ENCODE measurements at places on chromosomes 1 and 21.

GRCh38 chr1:42877380-42877779, 31.0 kb downstream of the ZNF691 start:
- H3K27me3 ChIP-seq: peaks cover 3% of the 10 kb centered on the region
- no peak overlapping the region for H3K4me3 ChIP-seq
- no peaks in the 10 kb centered on the region for H3K4me1 ChIP-seq
- peaks cover 2% of the 10 kb centered on the region for H3K36me3 ChIP-seq
- no peak for DNase-seq
- no peak overlapping the region for H3K27ac ChIP-seq

GRCh38 chr1:197842646-197843045, 59.8 kb upstream of the C1orf53 start:
- H3K27me3 ChIP-seq: no peaks in the 10 kb centered on the region
- peaks cover 2% of the 10 kb centered on the region for H3K4me1 ChIP-seq
- no peak overlapping the region for H3K27ac ChIP-seq
- no peaks in the 10 kb centered on the region for H3K36me3 ChIP-seq
- no peak for DNase-seq

DNA sequence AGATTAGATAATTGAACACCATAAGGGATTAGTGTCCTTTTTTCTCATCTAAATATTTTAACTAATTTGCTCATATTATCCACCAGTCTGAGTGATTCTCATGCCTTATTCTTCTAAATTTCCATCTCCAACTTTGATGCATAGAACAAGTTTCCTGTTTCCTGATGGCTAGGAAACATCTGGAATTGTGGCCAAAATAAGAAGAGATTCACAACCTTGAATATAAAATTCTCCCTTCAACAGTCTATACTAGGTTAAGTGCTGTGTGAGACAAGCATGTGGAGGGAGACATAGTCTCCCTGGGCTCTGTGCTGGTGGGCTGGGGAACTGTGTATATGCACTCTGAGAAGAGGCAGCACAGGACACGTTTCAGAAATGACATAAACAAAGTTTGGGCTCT, 21.6 kb upstream of the ROR1 start:
- H3K36me3 ChIP-seq: no peaks in the 10 kb centered on the region
- no peak overlapping the region for H3K27ac ChIP-seq
- no peak for DNase-seq
- no peak overlapping the region for H3K4me3 ChIP-seq
- no peaks in the 10 kb centered on the region for H3K27me3 ChIP-seq

DNA sequence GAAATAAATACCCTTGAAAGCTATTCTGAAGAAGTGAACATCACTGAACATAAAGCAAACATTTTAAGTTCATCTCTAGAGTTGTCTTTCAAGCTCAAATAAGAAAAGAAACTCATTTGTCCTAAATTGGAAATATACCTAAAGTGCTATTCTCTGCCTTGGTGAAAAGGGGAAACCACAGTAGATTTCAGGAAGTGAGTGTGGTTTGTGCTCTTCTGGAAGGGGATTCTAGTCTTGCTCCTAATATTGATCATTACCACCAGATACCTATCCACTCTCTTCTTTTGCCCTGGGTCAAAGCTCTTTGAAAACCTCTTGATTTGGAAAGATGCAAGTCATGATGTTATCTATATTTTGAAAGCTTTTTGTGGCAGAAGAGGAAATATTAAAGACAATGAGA, 798.1 kb downstream of the ADGRL2 start:
- H3K4me1 ChIP-seq: no peaks in the 10 kb centered on the region
- no peak for DNase-seq
- H3K27me3 ChIP-seq: no peaks in the 10 kb centered on the region
- H3K27ac ChIP-seq: no peak overlapping the region

- no peak overlapping the region for H3K4me3 ChIP-seq
- no peak for DNase-seq
- H3K36me3 ChIP-seq: no peaks in the 10 kb centered on the region
- H3K27me3 ChIP-seq: no peaks in the 10 kb centered on the region
- no peaks in the 10 kb centered on the region for H3K4me1 ChIP-seq
Observed at GRCh38 chr1:195482137-195482536, 1126.1 kb downstream of the KCNT2 start.

- H3K4me3 ChIP-seq: peak overlapping the region; percentile 100
- peaks cover 78% of the 10 kb centered on the region for H3K4me1 ChIP-seq
- peak overlapping the region; percentile 100 for H3K27ac ChIP-seq
- no peak for DNase-seq
Observed at GRCh38 chr1:12170263-12170671, 3.5 kb downstream of the TNFRSF1B start.

GRCh38 chr1:175656416-175656815, 87.0 kb downstream of the TNR start:
- no peaks in the 10 kb centered on the region for H3K4me1 ChIP-seq
- no peak for DNase-seq
- H3K27ac ChIP-seq: no peak overlapping the region
- H3K27me3 ChIP-seq: no peaks in the 10 kb centered on the region
- no peak overlapping the region for H3K4me3 ChIP-seq

GRCh38 chr1:230333590-230334446, 92.3 kb downstream of the PGBD5 start:
- no peak overlapping the region for H3K4me3 ChIP-seq
- no peaks in the 10 kb centered on the region for H3K36me3 ChIP-seq
- no peak for DNase-seq
- no peak overlapping the region for H3K27ac ChIP-seq
- H3K27me3 ChIP-seq: peaks cover 20% of the 10 kb centered on the region

- H3K36me3 ChIP-seq: no peaks in the 10 kb centered on the region
- no peaks in the 10 kb centered on the region for H3K27me3 ChIP-seq
- DNase-seq: no peak
- H3K4me1 ChIP-seq: no peaks in the 10 kb centered on the region
- H3K4me3 ChIP-seq: no peak overlapping the region
- H3K27ac ChIP-seq: no peak overlapping the region
Observed at GRCh38 chr1:31441073-31441472, 28.1 kb downstream of the SERINC2 start.

GRCh38 chr1:89170170-89171066, 5.4 kb downstream of the GBP7 start:
- no peak overlapping the region for H3K27ac ChIP-seq
- H3K36me3 ChIP-seq: no peaks in the 10 kb centered on the region
- no peak for DNase-seq
- no peak overlapping the region for H3K4me3 ChIP-seq

GRCh38 chr1:112721966-112722524, 6.9 kb upstream of the PPM1J start:
- peaks cover 26% of the 10 kb centered on the region for H3K4me1 ChIP-seq
- H3K27me3 ChIP-seq: peaks cover 19% of the 10 kb centered on the region
- no peak overlapping the region for H3K4me3 ChIP-seq
- H3K27ac ChIP-seq: no peak overlapping the region

DNA sequence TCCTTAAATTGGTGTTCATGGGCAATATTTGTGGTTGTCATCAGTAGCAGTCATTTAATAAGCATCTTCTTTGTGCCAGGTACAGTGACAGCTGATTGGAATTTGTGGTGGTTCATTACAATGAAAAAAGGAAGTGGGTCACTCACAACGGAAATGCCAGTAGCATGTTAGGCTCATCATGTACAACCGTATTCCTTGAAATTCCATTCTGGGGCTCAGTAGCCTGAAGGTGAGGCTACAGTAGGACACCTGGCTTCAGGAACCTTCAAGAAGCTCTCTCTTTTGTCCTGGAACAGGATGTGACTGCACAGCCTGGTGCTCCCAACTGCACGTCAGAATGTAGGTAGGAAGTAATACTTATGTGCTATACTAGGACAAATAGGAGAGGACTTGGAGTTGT, 93.9 kb downstream of the ST3GAL3 start:
- H3K27me3 ChIP-seq: no peaks in the 10 kb centered on the region
- H3K36me3 ChIP-seq: peaks cover 4% of the 10 kb centered on the region
- no peak overlapping the region for H3K27ac ChIP-seq
- no peak overlapping the region for H3K4me3 ChIP-seq

- no peaks in the 10 kb centered on the region for H3K27me3 ChIP-seq
- no peak overlapping the region for H3K4me3 ChIP-seq
- H3K27ac ChIP-seq: no peak overlapping the region
- DNase-seq: no peak
- no peaks in the 10 kb centered on the region for H3K4me1 ChIP-seq
Observed at GRCh38 chr1:218796773-218797172, 376.9 kb upstream of the LYPLAL1 start.

GRCh38 chr1:28235755-28236655, at the start of gene ATP5IF1:
ATP5IF1 (plus strand) TSS chr1:28236124; CDS start chr1:28236184, 60 bp downstream.
- H3K4me1 ChIP-seq: peaks cover 24% of the 10 kb centered on the region
- H3K27me3 ChIP-seq: peaks cover 2% of the 10 kb centered on the region
- peaks cover 10% of the 10 kb centered on the region for H3K36me3 ChIP-seq
- H3K27ac ChIP-seq: no peak within 1 kb of the TSS
- DNase-seq: peak; percentile 94
- no peak within 1 kb of the TSS for H3K4me3 ChIP-seq

GRCh38 chr1:169814265-169814664, 19.6 kb upstream of the METTL18 start:
- no peak overlapping the region for H3K4me3 ChIP-seq
- DNase-seq: no peak
- H3K27me3 ChIP-seq: no peaks in the 10 kb centered on the region
- H3K4me1 ChIP-seq: no peaks in the 10 kb centered on the region

DNA sequence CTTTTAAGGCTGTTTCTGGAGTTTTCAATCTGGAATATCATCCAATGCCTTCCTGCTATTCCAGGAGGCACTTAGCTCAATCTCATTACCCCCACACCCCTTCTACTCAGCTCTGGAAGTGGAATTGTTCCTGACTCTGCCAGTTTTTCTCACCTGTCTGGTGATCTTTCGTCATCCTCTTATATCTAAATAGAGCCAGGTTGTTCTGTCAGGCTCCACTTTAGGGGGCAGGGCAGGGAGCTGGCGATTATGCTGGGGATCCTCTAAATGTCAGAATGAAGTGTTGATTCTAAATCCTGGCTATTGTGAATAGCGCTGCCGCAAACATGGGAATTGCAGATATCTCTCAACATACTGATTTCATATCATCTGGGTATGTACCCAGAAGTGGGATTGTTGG, 63.6 kb upstream of the ETV3 start:
- DNase-seq: no peak
- no peak overlapping the region for H3K27ac ChIP-seq
- no peaks in the 10 kb centered on the region for H3K36me3 ChIP-seq

GRCh38 chr1:156365754-156366153, 3.3 kb upstream of the RHBG start:
- H3K4me1 ChIP-seq: peaks cover 4% of the 10 kb centered on the region
- H3K4me3 ChIP-seq: no peak overlapping the region
- no peak overlapping the region for H3K27ac ChIP-seq
- peaks cover 45% of the 10 kb centered on the region for H3K27me3 ChIP-seq
- no peak for DNase-seq

GRCh38 chr1:25644962-25645361, 28.4 kb downstream of the MAN1C1 start:
- DNase-seq: no peak
- H3K27me3 ChIP-seq: peaks cover 25% of the 10 kb centered on the region
- no peak overlapping the region for H3K4me3 ChIP-seq
- H3K36me3 ChIP-seq: no peaks in the 10 kb centered on the region
- H3K27ac ChIP-seq: no peak overlapping the region

DNA sequence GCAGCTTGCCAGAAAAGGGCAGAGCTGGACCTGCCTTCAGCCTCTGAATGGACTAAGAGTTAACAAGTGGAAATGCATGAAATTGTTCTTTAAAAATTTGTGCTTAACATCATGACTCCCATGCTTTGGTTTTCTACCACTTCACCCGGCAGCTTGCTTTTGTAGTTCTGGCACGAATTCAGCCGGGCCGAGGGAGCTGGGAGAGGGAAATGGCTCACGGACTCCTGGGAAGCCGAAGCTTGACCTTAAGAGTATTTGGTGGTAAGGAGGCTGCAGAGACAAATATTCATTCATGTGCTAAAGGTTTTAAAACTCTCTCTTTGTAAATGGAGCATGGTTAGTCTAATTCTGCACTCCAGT, 17.2 kb upstream of the GFI1 start:
- no peak for DNase-seq
- H3K27me3 ChIP-seq: no peaks in the 10 kb centered on the region
- no peak overlapping the region for H3K27ac ChIP-seq

GRCh38 chr1:115065021-115065420, 24.3 kb downstream of the TSPAN2 start:
- H3K36me3 ChIP-seq: no peaks in the 10 kb centered on the region
- H3K4me3 ChIP-seq: no peak overlapping the region
- H3K4me1 ChIP-seq: peaks cover 46% of the 10 kb centered on the region
- H3K27me3 ChIP-seq: peaks cover 2% of the 10 kb centered on the region
- no peak for DNase-seq
- no peak overlapping the region for H3K27ac ChIP-seq

DNA sequence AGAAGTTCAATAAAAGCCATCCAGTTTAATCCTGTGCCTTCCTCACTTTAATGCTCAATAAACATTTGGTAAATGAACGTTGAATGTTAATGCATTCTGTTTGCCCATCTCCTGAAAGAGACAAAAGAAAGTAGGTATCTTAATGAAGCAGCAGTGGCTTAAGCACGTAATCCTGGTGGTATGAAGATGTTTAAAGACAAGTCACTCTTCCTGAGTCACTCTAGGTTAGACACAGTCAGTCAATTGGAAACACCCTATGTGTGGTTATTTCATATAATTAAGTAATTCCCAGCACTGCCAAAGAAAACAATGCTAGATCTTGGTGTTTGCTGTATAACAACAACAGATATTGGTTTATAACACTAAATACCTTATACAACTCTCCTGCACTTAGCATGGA, 334.0 kb upstream of the FMN2 start:
- H3K4me3 ChIP-seq: no peak overlapping the region
- H3K36me3 ChIP-seq: no peaks in the 10 kb centered on the region
- H3K27ac ChIP-seq: no peak overlapping the region

DNA sequence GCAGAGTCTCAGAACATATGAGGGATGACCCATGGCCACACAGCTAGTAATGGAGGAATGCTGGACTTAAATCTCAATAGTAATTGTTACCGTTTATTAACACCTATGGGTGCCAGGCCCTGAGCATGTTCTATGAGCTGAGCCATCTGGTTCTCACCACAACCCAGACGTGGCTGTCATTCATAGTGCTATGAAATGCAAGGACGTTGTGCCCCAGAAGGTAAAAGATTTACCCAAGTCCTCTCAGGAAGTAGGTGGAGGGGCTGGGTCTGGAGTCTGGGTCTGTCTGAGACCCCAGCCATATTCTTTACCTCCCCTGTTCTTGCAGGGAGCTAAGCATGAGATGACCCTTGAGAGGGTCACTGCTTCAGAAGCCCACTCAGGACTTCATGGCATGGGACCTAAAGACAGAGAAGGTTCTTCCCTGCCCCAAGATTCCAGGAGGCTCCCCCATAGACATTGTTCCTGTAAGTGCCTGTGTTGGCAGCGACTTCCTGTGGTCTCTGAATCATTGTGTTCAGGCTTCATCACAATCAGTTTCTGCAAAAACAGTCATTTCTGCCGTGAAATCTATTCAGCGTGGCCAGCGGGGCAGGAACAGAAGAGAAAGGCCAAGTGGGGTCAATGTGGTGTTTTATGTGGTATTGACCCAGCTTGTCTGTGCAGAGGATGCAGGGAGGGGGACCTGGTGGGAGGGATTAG, 475.4 kb downstream of the PTPRU start:
- peaks cover 41% of the 10 kb centered on the region for H3K4me1 ChIP-seq
- peaks cover 27% of the 10 kb centered on the region for H3K27me3 ChIP-seq
- H3K27ac ChIP-seq: no peak overlapping the region
- H3K36me3 ChIP-seq: no peaks in the 10 kb centered on the region
